Stimulated activated CD4-positive, alpha-beta T cell treated with anti-CD3 and anti-CD28 coated beads, Interleukin-4, amount 100 ng/mL, for 48 hours (primary cell): ENCODE measurements at places on chromosomes 3 and 15.
A peak's percentile ranks its signal among the peaks of the same experiment; 100 is the strongest.

- no peak for DNase-seq
These were observed 275.9 kb downstream of the ZIC4 start for GRCh38 chr3:147130461-147130860.

DNA sequence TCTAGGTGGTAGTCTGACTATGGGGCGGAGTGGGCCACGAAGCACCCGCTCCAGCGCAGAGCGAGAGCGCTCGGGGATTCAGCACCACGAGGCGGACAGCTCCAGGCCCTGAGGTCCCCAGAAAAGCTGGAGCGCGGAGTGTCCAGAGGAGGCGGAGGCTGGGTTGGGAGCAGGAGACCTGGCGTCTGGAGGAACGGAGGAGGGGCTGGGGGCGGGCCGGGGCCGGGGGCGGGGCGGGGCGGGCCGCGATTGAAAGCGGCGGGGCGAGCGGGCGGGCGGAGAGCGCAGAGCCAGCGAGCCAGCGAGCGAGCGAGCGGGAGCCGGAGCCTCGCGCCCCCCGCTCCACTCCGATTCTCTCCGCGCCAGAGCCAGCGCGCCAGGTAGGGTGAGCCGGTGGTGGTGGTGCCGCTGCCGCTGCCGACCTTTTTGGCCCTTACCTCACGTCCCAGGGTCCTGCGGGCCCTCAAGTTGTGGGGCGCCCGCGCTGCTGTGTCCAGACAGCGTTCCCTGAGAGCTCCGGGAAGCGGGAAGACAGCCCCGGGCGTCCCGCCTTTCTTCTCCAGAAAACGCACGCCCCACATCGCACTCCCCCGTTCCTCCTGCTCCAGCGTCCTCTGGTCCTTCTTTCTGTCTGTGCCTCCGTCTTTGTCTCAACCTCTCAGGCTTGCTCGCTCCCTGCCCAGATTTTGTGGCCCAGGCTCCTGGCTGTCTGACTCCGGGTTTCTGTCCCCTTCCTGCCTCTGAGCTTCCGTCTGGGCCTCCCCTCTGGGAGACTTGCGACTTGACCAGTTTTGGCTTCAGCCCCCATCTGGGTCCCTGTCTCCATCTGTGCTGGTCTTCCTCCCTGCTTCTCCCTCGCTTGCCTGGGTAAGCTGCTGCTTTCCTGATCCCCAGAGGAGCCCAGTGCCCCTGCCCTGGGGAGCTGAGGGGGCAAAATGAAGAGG, at the start of gene GRM2:
Gene GRM2 (plus strand): TSS at position 281 of the 944 bp plus-strand sequence. CDS start 1,916 bp downstream, outside the sequence.
- DNase-seq: no peak

DNA sequence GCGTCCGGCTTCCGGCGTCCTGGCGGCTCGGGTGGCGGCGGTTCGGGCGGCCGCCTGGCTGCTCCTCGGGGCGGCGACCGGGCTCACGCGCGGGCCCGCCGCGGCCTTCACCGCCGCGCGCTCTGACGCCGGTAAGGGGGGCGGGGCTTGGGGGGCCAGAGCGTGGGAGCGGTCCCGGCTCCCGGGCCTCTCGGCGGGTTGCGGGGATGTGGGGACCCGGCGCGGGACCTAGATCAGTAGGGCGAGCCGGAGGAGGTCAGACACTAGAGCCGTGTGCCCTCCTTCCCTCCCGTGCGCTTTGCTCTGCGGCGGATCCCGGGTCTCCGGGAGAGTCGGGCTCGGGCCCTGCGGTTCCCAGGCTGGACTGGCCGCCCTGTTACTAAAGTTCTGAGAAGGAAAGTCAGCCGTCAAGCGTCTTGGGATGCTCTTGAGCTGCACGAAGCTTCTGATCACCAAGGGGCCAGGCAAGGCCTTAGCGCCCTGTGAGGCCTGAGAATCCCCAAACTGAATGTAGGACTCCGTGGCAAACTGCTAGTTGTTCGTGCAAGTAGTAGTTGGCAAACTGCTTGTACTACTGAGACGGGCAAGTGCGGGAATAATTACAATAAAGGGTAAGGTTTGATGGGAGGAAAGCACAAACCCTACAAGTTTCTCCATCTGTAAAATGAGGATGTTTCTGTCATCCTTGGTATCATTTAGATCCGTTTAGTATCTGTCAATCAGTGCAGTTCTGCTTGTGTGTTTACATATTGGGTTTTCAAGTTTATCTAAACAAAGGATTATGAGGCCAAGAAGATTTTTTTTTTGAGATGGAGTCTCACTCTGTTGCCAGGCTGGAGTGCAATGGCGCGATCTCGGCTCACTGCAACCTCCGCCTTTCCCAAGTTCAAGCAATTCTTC, 587 bp downstream of the PIGX start:
- DNase-seq: peak; percentile 64

GRCh38 chr3:32241100-32241499, 2.6 kb downstream of the CMTM8 start:
- no peak for DNase-seq

DNA sequence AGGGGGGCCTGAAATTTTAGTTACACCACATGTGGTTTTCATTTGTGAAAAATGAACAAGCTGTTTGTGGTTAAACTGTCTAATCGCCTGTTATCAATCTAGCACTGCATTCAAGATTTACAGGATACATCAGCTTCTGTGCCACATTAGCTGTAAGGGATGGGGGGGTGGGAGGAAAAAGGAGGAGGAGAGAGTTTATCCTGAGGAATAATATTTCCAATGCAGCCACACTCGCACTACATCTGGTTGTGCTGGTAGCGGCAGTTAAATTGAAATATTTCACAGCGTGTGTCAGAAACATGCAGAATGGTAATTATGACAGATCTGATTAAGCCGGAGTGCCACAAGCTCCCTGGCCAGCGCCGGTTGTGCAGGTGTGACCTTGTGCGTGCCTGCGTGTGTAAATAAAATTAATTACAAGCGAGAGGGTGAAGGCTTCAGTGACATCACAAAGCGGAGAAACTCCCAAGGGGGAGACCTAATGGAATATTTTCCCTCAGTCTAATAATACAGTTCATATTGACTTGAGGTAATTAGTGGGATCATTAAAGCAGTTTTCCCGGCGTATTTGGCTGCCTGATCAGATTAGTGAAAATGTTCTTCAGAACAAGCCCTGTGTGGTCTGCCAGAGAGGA, 55.5 kb downstream of the SATB1 start:
- DNase-seq: no peak

- no peak for DNase-seq
These were observed 151.9 kb downstream of the CADPS start for GRCh38 chr3:62723166-62723913.

DNA sequence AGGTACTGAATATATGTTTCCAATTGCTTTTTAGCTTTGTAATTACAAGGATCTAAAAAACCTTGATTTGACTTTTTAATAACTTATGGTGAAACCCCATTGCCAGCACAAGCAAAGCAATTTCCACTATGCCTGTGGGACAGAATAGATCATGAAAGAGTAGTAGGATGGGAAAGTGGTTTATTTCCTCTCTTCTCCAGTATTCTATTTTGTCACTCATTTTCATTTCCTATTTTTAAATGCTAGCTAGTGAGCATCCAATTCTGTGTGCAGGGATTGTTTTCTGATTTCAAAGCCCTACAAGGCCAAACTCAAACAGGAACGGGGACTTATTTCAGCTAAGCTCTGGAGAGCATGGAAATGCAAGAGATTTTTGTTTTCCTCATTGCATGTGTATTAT, 132.0 kb upstream of the TGFBR2 start:
- no peak for DNase-seq

- DNase-seq: no peak
These were observed 81.8 kb upstream of the MLF1 start for GRCh38 chr3:158489181-158489580.
